Central memory CD8-positive, alpha-beta T cell (primary cell): ENCODE measurements at places on chromosomes 3 and 15.

- DNase-seq = no peak
These were observed 22.6 kb upstream of the GPD1L start for GRCh38 chr3:32083702-32084270.

- DNase-seq = no peak
These were observed 443.5 kb downstream of the OTOL1 start for GRCh38 chr3:161939918-161940620.

DNA sequence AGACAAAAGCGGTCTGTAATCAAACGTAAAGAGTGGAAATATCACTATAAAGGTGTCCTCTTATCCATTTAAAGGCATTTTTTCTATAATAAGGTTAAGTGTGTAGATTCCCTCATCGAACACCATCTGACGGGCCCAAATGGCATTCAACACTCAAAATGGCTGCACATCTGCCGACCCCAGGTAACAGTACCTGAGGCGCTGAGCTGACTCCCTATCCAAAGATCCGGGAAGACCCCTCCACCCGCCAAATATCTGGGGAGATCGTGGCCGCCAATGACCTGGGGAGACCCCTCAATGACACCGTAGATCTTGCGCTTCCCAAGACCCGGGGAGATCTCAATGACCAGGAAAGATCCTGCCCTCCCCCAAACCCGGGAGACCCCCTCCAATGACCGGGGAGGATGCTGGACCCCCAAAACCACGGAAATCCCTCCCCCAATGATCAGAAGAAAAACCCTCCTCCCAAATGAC lies 476 bp downstream of the IP6K2 start:
- no peak for DNase-seq

DNA sequence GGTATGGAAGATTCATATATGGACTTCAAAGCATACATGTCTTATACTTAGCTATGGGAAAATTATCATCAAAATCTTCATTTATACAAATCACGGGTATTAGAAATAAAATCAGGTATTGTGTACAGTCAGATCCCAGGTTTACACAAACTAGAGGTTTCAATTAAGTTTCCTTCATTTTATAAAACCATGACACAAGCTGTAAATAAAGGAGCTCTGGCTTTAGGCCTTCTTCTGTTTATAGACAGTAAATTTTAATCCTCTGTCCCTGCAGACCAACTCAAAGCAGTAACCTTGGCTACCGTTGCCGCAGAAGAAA lies 68.8 kb upstream of the CHD2 start:
- no peak for DNase-seq

- no peak for DNase-seq
These were observed 103.3 kb upstream of the PRTG start for GRCh38 chr15:55846116-55846707.

DNA sequence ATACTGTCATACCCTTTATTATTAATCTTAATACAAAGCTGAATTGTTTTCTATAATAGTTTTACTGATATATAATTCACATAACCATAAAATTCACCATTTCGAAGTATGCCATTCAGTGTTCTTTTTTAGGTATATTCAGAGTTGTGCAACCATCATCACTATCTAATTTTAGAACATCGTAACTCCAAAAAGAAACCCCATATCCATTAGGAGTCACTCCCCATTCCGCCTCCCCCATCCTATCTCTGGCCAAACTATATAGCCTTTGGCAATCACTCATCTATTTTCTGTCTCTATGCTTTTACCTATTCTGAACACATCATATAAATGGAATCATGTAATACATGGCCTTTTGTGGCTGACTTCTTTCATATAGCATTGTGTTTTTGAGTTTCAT lies 169.7 kb upstream of the GALNT15 start:
- no peak for DNase-seq

DNA sequence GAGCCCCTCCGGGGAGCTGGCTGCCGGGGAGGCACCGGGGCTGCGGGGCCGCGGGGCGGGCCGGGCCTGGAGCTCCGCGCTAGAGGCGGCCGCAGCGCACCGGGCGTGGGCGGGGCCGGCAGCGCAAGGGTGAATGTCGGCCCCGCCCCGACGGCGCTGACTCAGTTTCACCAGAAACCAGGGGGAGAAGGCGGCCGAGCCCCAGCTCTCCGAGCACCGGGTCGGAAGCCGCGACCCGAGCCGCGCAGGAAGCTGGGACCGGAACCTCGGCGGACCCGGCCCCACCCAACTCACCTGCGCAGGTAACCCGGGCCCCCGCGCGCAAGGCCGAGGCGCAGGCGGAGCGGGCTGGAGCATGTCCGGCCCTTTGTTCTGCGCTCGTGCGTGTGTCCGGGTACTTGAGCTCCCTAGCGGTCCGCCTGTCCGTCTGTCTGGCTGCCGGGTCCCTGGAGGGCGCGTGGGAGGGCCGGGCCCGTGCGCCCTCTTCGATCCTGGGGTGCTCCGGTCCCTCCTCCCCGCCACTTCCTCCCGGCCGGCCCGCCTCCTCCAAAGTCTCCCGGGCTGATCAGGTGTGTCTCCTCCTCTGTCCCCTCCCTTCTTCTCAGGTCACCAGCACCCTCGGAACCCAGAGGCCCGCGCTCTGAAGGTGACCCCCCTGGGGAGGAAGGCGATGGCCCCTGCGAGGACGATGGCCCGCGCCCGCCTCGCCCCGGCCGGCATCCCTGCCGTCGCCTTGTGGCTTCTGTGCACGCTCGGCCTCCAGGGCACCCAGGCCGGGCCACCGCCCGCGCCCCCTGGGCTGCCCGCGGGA lies at the start of gene SPINT1:
Gene SPINT1, plus strand, starts transcription at position 164 of the 811 bp plus-strand sequence. Its CDS starts 507 bp downstream, at position 671.
- DNase-seq = peak; percentile 10

- DNase-seq = no peak
These were observed 297.8 kb downstream of the SATB1 start for GRCh38 chr3:18127174-18127858.

DNA sequence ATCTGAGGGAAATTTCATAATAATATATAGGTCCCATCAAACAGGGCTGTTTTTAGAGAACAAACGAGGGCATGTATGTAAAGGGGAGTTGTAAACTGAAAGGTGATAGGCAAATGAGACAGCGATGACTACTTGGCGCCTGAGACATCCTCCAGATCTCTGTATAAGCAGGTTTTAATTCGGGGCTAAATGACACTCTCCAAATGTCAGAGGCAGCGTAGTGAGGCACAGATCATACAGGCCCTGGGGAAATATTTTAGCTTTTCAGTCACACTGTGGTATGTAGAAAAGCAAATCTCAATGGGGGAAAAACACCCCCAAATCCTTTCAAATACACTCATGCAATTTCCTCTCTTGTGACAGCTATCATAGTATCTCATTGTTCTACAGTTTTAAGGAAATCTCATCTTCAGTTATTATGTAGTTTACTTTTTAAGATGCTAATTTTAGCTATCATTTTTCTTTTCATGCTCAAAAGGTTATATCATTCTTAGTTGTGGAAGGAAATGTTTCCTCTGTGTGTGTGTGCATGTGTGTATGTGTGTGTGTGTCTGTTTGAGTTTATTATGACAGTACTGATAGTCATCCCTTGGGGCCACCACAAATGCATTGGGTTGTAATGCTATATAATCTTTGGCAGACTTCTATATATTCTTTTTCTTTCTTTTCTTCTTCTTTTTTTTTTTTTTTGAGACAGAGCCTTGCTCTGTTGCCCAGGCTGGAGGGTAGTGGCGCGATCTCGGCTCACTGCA lies 1.1 kb downstream of the TPRG1 start:
- DNase-seq = no peak

DNA sequence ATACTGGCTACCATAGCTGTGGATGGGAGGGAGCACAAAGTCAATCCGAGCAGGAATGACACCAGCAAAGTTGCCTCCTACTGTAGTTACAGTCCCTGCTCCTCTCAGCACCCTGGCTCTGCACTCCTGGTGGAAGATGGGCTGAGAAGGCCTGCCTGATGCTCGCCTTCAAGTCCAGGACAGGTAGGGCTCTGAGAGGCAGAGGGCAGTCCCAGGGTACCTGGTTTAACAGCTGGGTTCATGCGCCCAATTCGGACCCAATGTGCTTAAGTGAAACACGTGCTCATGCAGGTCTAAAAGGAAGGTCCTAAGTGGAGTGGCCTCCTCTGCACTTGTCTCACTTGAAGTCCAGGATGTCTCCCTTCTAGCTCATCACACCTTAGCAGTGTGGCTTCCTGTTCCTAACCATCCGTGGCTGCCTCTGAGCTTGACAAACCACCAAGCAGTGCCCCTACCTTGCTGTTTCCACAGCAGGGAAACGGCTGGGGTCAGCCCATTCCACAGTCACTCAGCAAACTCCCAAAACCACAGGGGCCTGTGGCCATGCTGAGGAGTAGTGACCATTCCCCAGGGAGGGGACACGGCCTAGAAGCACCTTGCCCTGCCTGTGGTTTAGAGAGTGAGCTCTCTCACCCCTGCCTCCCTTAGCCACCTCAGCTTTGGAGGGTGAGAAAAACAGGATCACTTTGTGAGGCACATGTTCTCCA lies 3.9 kb upstream of the MUSTN1 start:
- DNase-seq = no peak

DNA sequence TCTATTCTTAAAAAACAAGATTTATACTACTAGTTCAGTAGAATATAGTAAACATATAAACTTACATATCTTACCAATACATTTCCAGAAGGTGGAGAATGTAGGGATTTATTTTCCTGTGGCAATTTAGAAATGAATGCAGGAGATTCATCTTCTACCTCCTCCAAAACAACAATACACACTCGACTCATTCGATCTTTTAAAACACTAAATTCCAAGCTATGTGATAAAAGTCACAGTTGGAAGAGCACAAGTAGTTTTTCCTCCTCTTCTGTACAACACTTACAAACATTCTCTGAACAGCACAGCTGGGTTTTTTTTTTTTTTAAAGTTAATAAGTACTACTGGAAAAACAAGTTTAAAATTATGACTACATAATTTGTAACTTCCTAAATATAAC lies 1.4 kb downstream of the ANKRD28 start:
- DNase-seq = no peak

GRCh38 chr3:142218703-142219102 lies 6.7 kb downstream of the GK5 start:
- DNase-seq = no peak

GRCh38 chr3:98513091-98513511 lies 9.6 kb downstream of the CLDND1 start:
- DNase-seq = no peak

- DNase-seq = no peak
These were observed 84.4 kb downstream of the SEMA5B start for GRCh38 chr3:122942937-122943827.

GRCh38 chr15:35545316-35545823 lies 595 bp downstream of the DPH6 start:
- DNase-seq = no peak

- no peak for DNase-seq
These were observed 10.4 kb downstream of the SLC28A1 start for GRCh38 chr15:84894736-84895425.

DNA sequence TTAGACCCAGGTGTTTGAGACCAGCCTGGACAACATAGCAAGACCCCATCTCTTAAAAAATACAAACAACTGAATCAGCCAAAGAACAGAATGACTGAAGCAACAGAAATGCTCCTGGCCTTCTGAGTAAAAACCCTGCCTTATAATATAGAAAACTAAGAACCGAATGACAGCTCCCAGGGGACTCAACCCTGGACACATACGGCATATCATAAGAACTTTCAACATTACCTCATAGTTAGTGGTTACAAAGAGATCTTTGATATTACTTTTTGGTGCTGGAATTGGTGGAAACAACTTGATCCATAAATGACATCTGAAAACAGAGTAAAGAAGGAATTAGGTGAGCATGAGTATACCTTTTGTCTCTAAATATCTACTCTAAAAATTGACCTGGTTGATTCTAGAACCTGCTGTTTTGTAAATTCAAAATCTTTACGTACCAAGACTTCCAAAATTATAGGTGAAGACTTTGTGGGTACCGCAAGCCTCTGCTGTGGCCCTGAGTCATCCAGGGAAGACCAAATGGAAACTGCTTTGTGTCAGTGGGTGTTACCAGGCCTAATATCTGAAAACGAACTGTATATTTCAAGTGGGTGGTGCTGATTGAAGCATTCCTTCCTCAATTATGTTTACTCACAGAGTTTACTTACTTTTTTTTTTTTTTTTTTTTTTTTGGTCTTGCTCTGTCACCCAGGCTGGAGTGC lies 35.5 kb downstream of the IL5RA start:
- no peak for DNase-seq

- DNase-seq = no peak
These were observed 2.1 kb upstream of the GABRA5 start for GRCh38 chr15:26864664-26865191.

GRCh38 chr15:75720787-75721479 lies 8.3 kb upstream of the CSPG4 start:
- no peak for DNase-seq

- no peak for DNase-seq
These were observed 81.7 kb upstream of the TJP1 start for GRCh38 chr15:29903785-29904464.

DNA sequence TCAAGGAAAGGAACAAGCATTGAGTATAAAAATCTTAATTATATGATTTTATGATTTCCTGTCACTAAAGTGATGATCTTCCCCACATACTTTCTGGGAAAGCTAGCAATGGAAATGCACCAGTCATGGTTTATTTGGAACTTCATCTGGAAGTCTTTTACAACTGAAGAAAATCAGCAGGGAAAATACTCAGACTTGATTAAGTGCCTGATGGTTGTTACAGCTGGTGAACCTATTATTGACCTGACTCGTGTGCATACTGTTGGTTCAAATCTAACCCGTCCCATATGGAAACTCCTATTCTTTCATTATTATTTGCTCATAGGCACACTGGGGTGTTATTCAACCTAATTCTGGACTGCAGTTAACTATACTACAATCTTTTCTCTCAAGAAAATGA lies 701.8 kb upstream of the CCDC54 start:
- DNase-seq = no peak

- DNase-seq = no peak
These were observed 1198.6 kb upstream of the EPHA6 start for GRCh38 chr3:95615592-95616310.

DNA sequence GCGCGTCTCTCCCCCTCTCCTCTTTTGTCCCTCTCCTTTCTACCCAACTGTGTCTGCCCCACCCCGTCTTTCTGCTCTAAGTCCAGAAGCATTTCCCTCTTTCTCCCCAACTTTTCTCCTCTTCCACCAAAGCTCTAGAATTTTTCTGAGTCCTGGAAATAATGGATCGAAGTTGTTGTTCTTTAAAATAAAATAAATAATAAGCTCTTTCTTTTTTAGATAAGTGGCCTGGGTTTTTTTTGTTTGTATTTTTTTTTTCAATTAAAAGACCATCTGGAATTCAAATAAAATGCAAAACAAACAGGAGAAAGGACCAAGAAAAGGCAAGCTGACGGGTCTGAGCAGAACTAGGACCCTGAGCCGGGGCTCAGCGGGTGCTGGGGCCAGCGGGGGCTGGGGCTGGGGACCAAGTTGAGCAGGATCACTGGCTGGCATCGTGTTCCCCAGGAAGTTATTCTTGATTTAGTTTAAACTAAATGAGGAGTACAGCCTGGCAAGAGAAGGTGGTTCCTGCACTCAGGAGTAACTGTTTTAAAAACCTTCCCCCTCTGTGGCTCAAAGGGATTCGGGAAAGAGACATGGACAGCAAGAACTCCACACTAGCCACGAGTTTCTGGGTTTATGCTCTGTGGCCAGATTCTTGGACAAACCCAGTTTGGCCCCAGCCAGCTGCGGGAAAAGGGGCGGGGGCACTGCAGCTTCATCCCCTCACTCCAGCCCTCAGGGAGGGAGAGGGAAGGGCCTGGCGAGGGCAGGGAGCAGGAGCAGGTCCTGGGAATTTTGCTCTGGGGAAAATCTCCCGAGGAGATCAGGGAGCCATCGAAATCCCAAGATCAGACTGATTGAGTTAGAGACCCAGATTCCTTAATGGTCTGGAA lies 8.4 kb downstream of the GATA2 start:
- DNase-seq = no peak
